ENCODE measurements at places on chromosomes 11 and 22. TPM values are rescaled to one million over a fixed set of nuclear protein-coding genes. Genes with fewer than 3 reads are reported as not detected.

- H3K27ac ChIP-seq: no peak overlapping the region
- peaks cover 39% of the 10 kb centered on the region for H3K36me3 ChIP-seq
- no peak for DNase-seq
- H3K4me3 ChIP-seq: no peak overlapping the region
Observed at GRCh38 chr11:108351468-108351867, 115.9 kb downstream of the C11orf65 start.

DNA sequence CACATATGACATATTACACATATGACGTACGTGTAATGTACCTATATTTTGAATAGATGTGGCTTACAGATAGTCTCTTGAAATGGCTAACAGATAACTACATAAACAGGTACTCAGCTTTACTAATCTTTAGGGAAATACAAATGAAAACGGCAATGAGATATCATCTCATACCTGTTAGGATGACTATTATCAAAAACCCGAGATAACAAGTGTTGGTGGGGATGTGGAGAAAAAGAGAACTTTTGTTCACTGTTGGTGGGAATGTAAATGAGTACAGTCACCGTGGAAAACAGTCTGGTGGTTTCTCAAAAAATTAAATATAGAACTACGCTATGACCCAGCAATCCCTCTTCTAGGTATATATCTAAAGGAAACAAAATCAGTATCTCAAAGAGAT, 247.6 kb downstream of the ETS1 start:
- H3K27ac ChIP-seq: no peak overlapping the region
- peaks cover 8% of the 10 kb centered on the region for H3K4me1 ChIP-seq
- no peak for DNase-seq
- H3K36me3 ChIP-seq: no peaks in the 10 kb centered on the region
- no peaks in the 10 kb centered on the region for H3K27me3 ChIP-seq

DNA sequence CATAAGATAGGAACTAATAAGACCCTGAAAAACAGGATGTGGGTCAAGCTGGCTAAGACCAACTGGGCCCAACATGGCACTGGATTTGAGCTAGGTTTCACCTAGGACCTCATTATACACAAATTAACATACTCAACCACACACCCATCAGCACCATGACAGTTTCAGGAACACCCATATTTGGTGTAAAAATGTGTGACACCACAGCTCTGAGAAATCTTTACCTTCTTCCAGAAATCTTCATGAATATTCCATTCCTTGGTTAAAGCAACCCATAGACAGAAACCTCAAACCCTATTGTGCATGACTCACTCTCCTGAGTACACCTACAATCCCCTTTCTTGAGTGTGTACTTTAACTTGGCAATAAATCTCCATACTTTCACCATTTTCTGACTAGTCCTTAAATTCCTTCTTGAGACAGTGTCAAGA, 378.8 kb downstream of the DYNC2H1 start:
- H3K36me3 ChIP-seq: no peaks in the 10 kb centered on the region
- DNase-seq: no peak

CARD10 gene
- total RNA-seq: 6.2 TPM

SCGB2A2 gene
- not detected for total RNA-seq

PRR5L gene
- total RNA-seq: 2.7 TPM

DNA sequence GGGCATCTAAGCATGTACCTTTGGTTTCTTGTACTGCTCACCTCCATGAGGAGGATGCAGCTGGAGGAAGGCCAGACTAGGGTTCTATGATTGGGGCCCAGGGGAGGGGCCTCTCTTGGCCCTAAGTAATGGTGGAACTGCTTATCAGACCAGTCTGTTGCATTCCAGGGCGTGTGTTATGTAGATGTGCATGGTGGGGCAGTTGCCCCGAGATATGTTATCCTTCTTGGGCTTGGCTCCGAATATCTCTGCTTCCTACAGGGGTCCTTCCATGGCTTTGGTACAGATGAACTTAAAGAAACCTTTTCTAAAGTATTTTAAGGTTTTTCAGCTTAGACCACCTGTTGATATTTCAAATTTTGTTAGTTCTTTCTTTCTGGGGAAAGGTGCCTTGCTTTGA, 126.0 kb downstream of the SWAP70 start:
- H3K4me3 ChIP-seq: no peak overlapping the region
- no peak overlapping the region for H3K27ac ChIP-seq
- no peaks in the 10 kb centered on the region for H3K27me3 ChIP-seq
- H3K36me3 ChIP-seq: peaks cover 7% of the 10 kb centered on the region
- peaks cover 12% of the 10 kb centered on the region for H3K4me1 ChIP-seq

DNA sequence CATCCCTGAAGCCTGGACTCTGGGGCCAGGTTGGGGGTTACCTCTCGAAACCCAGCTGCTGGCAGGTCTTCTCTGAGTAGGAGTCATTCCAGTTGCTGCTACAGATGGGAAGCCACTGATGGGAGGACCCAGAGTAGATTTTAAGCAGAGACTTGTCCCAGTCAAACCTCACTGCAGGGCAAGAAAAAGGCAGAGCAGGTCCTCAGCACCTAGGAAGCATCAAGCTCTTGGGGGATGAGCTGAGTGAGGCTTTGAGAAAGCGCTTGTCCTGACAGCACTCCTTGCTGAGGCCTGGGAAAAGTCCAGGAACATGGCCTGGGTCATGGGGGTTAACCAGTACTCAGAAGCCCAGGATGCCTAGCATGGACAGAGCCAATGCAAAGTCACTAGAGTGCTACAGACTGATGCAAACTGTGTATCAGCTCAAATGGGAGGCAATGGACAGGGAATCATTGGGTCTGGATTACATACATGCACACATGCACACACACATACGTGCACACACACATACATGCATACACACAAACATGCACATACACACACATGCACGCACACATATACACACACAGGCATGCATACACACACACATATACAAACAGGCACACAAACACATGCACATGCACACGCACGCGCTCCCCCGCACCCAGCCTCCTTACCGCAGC, 15.3 kb downstream of the TMPRSS13 start:
- no peak for DNase-seq
- H3K27ac ChIP-seq: no peak overlapping the region
- no peaks in the 10 kb centered on the region for H3K4me1 ChIP-seq
- H3K4me3 ChIP-seq: no peak overlapping the region
- H3K36me3 ChIP-seq: no peaks in the 10 kb centered on the region
- no peaks in the 10 kb centered on the region for H3K27me3 ChIP-seq

DNA sequence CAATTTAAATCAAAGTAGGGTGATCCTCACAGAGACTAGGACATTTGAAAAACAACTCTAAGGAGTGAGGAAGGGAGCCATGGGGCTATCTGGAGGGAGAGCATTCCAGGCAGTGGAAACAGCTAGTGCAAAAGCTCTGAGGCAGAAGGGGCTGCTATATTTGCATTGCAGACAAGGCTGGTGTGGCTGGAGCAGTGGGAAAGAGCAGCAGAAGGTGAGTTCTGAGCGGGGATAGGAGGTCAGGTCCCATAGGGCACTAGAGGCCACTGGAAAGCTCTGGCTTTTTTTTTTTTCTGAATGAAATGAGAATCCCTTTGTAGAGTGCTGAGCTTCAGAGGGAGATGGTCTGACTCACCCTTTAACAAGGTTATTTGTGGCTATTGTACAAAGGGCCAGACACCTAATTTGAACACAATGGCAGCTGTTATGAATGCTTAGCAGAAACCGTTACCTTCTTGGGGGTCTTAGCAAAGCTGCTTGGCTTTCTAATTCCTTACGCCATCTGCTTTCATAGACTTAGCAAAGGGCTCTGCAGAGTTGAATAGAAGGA, 291.6 kb downstream of the BUD13 start:
- no peaks in the 10 kb centered on the region for H3K4me1 ChIP-seq
- H3K36me3 ChIP-seq: no peaks in the 10 kb centered on the region
- H3K4me3 ChIP-seq: no peak overlapping the region
- H3K27ac ChIP-seq: no peak overlapping the region
- H3K27me3 ChIP-seq: no peaks in the 10 kb centered on the region
- DNase-seq: no peak
